Testis (tissue), 5 donors: ENCODE measurements at places on chromosomes 16 and 17. TPM values are rescaled to one million over a fixed set of nuclear protein-coding genes. Genes with fewer than 3 reads are reported as not detected.

- no peak for DNase-seq
Observed at GRCh38 chr17:73616120-73616872, 27.9 kb downstream of the SDK2 start.

- DNase-seq = no peak
Observed at GRCh38 chr17:63033142-63033541, 67.1 kb downstream of the TANC2 start.

DNA sequence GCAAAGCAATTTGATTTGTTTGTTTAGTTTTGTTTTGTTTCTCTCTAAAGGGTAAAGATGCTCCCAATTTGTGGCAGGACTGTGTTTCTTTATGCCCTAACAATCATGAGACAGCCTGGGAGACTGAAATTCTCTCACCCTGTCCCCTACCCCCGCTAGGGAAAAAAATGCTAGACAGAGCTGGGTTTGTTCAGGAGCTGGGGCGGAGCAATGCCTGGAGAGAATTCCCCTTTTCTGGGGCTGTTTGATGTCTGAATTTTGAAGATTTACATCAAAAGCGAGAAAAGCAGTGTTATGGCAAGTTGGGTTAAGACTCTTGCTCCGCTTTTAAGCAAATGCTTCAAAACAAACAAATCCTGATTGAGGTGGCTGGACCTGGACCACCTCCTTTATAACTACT, 8.4 kb downstream of the MAF start:
- no peak for DNase-seq

- DNase-seq = no peak
Observed at GRCh38 chr17:77915594-77916021, 42.9 kb upstream of the TNRC6C start.

- DNase-seq = no peak
Observed at GRCh38 chr17:21772321-21772720, 80.0 kb downstream of the KCNJ18 start.

DNA sequence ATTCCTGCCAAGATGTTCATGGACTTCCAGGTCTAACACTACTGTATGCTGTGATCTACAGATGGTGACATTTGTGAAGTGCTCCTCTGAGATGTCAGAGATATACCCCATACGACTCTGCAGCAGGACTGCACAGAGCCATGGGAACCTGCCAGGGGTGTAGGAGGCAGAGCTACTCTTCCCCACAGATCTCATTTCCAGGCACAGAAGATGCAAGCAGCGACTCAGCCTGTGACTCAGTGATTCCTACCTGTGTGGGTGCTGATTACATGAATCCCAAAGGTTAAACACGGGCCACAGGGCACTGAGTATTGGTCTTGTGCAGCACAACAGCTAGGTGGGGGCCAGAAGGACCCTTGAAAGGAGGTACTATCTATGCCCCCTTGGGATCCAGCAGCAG, 137.0 kb upstream of the SOX9 start:
- no peak for DNase-seq

DNA sequence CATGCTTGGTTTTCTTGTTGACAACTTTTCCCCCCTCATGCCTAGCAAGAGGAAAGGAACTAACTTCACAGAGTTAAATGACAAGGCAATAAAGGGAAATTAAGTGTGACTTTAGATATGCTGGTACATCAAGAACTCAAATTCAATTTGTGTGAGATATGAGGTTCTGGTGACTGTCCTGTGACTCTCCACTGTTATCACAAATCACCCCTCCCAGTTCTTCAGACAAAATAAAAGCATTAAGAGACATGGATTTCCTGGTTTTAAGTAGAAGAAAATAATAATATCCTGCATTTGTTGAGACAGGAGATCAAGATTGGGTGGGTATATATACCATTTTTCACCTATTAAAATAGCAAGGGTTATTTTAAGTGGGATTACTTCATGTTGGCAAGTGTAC, 46.2 kb downstream of the SNTB2 start:
- DNase-seq = no peak

DNA sequence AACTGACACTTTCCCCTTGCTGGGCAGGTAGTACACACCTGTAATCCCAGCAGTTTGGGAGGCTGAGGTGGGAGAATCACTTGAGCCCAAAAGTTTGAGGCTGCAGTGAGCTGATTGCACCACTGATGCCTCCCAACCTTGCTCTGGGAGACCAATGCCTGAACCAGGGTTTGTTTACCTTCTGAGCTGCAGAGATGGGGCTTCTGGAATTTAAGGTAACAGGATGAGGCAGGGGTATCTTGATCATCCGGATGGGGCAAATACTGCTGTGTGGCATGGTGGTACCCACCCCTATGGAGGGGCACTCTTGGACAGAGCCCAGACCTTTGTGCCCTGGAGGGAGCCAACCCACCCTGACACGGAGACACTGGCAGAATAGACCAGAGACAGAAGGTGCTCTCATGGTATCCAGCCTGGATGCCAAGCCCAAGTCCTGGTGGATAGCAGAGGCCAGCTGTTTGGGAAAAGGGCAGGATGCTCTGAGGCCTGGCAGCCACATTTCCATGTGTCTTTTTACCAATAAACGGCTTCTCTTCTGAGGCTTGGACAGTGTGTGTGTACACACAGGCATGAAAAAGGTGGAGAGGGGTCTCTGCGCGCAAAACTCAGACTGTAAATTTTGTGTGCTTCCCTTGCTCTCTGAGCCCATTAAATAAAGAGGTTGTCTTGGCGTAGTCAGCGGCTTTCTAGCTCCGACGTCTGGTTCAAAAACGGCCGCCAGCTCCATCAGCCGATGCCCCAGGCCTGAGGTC, 4.4 kb downstream of the ZNF48 start:
- no peak for DNase-seq

TP53TG3B gene
- total RNA-seq = 1.9 TPM

KRT32 gene
- not detected for total RNA-seq

- DNase-seq = no peak
Observed at GRCh38 chr17:44593156-44593555, 35.9 kb downstream of the FZD2 start.

ALOX15 gene
- 2.4 TPM for total RNA-seq

COPZ2 gene
- 14.7 TPM for total RNA-seq

DNA sequence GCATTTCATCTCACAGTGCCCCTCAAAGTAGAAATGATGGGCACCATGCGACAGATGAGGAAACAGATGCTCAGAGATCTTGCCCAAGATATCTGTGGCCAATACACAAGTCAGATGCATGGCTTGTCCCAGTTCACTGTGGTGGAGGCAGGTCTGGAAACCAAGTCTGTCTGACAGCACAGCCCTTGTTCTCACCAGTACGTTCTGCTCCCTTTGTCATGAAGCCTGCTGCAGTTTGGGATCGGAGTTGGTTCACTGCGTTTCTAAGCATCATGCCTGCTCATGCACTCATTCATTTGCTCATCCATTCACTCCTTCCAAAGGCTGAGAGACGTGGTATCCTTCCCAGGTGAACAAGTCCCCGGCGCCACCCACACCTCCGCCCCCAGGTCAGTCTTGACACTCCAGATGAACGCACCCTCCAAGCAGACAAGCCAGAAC, 27.2 kb upstream of the MEAK7 start:
- DNase-seq = no peak

IGF2BP1 gene
- 19.9 TPM for total RNA-seq

EFCAB3 gene
- total RNA-seq = 3.4 TPM

DNA sequence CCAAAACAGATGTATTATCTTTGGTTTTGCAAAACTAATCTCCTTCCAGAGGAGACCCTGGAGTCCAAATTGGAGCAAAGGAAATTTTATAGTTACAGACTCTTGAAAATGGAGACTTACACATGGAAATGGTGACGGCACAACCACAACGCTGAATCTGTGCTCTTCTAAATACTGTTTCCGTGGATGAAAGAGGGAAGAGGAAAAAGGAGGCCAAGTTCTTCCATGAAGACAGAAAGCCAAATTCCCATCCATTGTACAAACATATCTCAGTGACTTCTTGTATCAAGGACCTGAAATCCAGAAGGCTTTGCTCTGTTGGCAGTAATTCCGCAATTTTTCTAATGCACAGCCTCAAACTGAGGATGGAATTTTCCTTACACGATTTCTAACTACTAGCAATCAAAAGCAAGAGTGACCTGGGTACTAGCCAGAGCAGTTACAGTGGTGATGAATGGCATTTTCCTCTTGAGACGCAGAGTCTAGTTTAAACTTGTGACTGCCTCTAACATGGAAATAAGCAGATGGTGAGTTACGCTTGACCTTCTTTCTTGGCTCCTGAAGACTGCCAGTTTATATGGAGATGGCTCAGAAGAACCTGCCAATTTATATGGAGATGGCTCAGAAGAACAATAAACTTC, 38.5 kb downstream of the VPS53 start:
- no peak for DNase-seq

ZNF207 gene
- total RNA-seq = 240 TPM

ATP2C2 gene
- 3.0 TPM for total RNA-seq

PERCC1 gene
- 0.71 TPM for total RNA-seq

- DNase-seq = peak; percentile 53
Observed at GRCh38 chr16:50313596-50314478, 47.5 kb downstream of the ADCY7 start.

- DNase-seq = no peak
Observed at GRCh38 chr17:41666237-41666641, 22.4 kb upstream of the EIF1 start.

RBFOX1 gene
- total RNA-seq = 0.68 TPM

- no peak for DNase-seq
Observed at GRCh38 chr17:36506831-36507230, 20.4 kb downstream of the ZNHIT3 start.

- DNase-seq = peak; percentile 57
Observed at GRCh38 chr16:26787924-26788323, 278.8 kb upstream of the C16orf82 start.

GRCh38 chr16:89266521-89267134, 49.1 kb downstream of the ZNF778 start:
- no peak for DNase-seq

GRCh38 chr16:81688182-81688581, 90.9 kb upstream of the PLCG2 start:
- no peak for DNase-seq

DNA sequence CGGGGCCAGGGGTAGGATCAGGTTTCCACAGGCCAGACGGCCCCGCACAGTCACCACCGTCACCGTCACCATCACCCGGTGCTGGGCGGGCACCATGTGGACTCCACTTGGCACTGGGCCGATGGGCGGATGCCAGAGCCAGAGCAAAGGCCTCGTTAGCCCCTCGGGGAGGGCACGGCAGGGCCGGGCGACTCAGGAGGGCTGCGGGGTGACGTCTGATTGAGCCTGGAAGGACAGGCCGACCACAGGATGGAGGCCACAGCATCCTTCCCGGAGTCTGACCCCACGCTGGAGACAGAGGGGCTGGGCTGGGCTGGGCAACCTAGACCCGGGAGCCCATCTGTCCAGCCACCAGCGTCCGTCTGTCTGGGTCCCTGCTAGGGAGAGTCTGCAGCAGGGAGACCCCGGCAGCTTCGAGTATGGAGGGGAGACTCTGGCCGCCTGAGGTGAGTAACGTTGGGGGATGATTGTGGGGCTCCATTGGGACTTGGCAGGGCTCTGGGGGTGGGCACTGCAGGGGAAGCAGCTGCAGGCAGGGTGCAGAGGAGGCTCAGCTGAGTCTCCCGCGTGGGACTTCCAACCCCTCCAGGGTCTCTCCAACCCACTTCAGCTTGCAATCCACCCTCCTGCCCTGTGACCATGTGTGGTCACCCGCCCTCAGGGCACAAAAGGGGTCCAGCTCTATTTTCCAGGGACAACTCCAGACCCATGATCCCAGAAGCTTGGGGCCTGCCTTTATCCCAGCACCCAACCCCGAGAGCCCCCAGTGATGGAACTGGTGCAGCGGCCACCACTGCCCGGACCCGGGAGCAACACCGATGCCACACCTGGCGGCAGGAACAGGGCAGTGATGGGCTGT, 22.6 kb downstream of the SLC25A10 start:
- no peak for DNase-seq

GAS7 gene
- 184 TPM for total RNA-seq

GRCh38 chr16:11561454-11561805, 25.3 kb downstream of the LITAF start:
- no peak for DNase-seq

DNA sequence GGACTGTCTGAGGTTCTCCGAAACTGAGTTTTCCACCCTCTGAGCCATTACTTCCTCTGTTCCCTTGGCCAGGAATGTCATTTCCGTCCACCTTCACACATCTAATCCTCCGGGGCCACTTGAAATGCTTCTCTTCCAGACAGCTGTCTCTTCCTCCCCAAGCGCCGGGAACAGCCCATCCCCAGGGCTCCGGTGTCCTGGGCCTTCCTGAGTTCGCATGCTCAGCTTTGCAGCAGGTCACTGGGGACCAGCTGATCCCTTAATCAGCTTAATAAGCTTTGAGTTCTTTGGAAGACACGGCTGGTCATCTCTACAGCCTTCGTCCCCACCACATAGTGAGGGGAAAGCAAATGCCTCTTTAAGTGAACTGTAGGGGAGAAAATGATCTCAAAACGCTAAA, 123.4 kb downstream of the DYNLRB2 start:
- no peak for DNase-seq

GRCh38 chr17:49738456-49739163, 25.3 kb downstream of the FAM117A start:
- no peak for DNase-seq

GRCh38 chr16:16063683-16064082, 114.3 kb downstream of the ABCC1 start:
- no peak for DNase-seq

SLC47A1 gene
- 97.3 TPM for total RNA-seq

- no peak for DNase-seq
Observed at GRCh38 chr17:50323060-50323459, 22.9 kb upstream of the XYLT2 start.

DCTPP1 gene
- total RNA-seq = 26.1 TPM

DNA sequence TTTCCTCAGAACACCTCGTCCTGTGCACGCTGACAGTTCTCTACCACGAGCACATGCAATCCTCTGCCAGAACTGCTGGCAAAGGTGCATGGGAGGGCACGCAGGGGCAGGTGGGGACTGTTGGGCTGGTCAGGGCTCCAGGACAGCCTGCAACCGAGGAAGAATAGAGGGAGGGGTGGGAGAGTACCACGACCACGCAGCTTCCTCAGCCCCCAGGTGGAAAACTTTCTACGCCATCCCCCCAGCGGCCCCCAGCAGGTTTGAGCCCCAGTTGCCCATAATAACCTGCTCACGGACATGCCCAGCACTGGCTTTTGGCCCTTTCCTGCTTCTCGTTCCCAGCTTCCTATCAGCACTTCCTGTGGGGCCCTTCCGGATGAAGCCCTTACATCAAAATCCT, 199.3 kb downstream of the C16orf95 start:
- DNase-seq = no peak

UNC45B gene
- total RNA-seq = 1.1 TPM

DNA sequence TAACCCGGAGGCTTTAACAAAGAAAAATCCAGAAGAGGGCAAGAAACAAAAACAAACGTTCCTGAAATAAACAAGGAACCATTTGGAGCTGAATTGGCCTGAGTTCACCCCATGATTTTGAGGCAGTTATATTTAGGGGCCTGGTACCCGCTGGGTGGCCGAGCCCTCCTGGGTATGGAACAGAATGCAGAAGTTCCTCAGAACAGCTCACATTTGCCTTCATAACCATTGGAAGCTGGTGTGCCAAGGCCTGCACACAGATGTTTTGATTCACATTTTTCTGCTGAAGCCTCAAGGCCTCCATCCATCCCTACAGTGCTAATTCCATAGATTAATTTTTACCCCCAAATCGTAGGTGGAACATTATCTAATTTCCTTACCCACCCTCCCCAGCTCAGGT, 3.3 kb upstream of the ZFHX3 start:
- no peak for DNase-seq

- DNase-seq = no peak
Observed at GRCh38 chr17:45973946-45974859, 24.8 kb upstream of the STH start.

GRCh38 chr17:83159204-83160049, 80.0 kb downstream of the METRNL start:
- DNase-seq = no peak
